ENCODE measurements at places on chromosomes 12 and 14.
A peak's percentile ranks its signal among the peaks of the same experiment; 100 is the strongest.

DNA sequence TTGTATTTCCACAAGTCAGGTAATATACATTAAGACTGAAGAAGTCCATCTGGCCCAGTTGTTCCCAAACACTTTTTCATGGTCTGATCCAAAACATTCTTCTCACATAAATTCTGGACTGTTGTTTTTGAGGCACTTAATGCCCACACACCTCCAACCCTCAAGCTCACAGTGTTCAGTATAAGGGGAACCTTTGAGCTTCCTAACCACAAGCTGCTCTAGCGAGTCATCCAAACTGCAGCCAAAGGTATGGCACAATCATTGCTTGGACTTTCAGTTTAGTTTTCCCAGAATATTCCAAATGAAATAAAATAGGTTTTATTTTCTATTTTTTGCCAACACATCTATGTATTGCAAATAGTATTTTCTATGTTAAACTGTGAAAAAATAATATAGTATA lies 103.0 kb downstream of the PUS7L start:
- DNase-seq, result no peak

DNA sequence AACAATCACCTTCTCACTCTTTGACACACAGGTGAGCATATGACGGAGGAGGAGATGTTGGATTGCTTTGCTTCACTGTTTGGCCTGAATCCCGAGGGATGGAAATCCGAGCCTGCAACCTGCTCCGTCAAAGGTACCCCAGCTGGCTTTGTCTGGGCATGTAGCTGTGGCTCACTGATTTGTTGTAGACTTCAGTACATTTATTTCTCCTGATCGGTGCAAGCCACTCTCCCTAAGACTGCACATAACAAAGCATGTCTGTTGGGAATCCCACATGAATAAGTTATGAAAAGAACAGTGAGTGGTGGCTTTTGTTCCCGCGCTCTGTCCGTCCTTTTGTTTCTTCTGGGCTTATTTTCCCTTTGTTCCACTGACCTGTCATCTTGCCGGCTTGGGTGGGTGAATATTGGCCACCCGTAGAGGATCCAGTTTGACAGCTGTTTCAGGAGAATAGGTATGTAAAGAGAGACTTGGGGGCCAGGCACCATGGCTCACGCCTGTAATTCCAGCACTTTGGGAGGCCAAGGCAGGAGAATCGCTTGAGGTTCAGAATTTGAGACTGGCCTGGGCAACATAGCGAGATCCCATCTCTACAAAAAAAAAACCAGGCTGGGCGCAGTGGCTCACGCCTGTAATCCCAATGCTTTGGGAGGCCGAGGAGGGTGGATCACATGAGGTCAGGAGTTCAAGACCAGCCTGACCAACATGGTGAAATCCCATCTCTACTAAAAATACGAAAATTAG lies 20.0 kb upstream of the BCL7A start:
- DNase-seq, result no peak

- DNase-seq, result no peak
Measured at GRCh38 chr12:13039328-13039956, 4.7 kb upstream of the FAM234B start.

DNA sequence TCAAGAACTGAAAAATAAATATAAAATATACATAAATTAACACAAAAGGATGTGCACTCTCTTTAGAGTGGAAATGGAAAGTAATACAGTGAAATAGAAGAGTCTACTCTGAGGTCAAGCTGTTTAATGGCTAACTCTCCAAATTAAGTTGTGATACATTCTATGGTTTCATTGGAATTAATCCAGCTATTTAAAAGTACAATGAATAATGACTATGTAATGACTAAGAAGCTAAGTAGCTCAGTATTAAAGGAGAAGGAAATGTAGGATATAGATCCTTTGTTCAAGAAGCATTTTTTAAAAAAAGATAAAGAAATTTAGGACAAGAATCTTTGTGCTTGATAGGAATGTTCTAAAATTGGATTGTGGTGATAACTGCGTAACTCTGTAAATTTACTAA lies 85.3 kb downstream of the LRP6 start:
- DNase-seq, result no peak

DNA sequence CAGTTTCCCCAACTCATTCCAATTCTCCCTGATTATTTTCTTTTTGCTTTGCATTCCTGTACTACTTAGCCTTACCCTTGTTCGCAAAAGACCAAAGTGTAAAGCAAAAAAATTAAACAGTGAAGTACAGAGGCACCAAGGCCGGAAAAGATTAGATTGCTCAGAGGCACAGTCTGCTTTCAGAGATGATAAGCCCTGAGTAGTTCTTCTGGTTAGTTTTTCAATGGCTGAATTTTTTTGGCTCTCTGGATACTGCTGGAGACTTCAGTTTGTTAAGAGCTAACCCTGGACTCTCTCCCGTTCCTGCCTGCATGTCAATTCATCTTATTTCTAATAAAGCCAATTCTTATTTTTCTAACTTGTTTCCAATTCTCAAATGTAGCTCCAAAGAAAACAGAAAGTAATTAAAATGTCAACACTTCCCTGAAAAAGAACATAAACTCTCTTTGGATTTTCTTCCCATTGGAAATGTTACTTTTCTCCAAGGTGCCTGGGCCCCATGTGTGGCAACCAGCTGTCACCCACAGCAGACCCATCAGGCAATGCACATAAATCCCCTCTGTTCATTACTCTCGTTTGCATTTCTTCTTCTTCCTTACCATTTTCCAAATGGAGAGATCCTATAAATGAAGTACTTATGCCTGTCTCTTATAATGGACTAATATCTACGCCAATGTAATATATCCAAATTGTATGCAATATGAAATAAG lies 142.8 kb downstream of the BTG1 start:
- DNase-seq, result no peak

DNA sequence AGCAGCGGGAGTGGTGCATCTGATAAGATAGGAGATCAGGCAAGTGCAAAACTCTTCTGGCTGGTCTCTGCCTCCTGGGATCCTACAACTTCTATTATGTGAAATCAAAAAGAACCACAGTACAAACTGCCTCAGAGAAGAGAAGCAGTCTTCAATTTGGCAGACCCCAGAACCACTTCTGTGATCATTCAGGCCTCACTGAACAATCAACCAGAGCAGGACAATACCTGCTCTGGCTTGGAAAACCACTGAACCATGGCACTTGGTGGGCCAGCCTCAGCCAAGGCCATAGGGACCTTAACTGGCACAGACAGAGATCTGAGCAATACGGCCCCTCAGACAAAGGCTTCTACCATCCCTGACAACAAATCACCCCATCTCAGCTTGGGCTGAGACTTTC lies 103.0 kb downstream of the NDUFA12 start:
- no peak for DNase-seq

- no peak for DNase-seq
Measured at GRCh38 chr12:57180321-57180989, 33.0 kb upstream of the LRP1-AS start.

- no peak for DNase-seq
Measured at GRCh38 chr12:117684471-117684870, 284.3 kb downstream of the KSR2 start.

- no peak for DNase-seq
Measured at GRCh38 chr14:103697603-103698379, 17.5 kb downstream of the XRCC3 start.

DNA sequence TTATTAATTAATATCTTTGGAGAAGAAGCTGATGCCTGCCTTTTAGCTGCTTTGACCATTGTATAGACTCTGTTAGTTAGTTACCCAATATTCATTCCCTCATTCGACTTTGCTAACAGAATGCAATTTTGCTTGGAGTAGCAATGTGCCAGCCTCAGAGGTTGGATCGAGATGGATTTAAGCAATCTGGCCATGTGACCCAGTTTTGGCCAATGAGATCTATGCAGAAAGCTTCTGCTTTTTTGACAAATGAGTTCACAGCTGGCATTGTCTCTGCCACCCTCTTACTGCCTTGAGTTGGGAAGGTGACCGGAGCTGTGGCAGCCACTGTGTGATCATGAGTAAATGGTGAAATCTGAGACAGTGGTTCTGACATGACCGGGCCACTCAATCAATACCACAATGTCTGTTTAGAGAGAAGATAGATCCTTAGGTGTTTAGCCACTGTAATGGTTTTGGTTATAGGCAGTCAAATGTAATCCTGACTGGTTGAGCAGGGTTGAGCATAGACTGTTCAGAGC lies 74.9 kb upstream of the MED13L start:
- DNase-seq, result no peak

DNA sequence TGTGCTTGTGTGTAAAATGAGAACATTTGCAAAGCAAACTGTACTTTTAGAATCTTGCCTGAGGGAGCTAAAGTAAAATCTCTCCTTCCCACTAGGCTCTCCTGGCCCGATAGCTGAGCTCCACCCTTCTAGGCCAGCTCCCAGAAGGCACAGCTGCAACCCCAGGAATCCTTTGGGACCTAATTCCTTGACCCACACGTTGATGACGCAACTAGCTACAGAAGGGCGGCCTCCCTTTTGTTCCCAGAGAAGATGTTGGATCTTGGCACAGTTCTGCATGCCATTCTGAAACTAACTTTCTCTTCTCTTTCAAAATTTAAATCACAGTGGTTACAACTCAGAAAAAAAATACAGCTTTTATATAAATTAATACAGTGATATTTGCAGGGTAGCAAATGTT lies 268.1 kb downstream of the EGLN3 start:
- peak; percentile 62 for DNase-seq

GRCh38 chr12:120972870-120973543 lies 5.3 kb upstream of the HNF1A start:
- DNase-seq, result no peak

- DNase-seq, result no peak
Measured at GRCh38 chr12:68007466-68007865, 18.2 kb downstream of the IFNG-AS1 start.

DNA sequence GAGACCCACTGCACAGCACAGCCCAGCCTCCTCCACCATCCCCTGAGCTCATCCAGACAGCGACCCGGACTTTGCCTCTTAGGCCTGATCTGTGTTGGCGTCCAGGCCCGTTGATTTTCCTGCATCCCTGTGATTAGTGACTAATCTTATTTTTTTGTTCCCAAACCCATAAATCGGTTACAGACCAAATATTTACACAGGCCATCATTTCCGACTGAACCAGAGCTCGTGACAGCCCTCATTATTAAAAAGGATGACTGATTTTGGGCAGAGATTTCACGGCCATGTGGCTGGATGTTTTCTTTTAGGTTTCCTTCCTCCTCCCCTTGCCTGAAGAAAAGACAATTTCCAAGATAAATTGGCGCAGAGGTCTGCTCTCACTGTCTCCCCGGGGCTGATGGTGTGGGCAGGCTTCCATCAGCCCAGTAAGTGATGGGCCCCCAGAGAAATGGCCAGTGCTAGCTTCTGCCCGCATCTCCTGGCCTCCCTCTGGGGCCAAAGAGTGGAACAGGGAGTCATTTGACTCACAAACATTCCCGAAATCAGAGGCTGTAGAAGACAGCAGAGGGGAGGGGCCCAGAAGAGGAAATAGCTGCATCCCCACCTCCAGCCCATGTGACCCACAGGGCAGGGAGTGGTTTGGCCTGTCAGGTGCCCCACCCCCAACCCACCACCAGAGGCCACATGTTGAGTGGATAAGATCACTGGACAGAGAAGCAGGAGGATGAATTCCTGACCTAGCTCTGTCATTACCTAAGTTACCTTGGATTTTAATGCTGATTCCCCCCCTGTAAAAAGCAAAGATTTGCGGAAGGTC lies 283.5 kb downstream of the KSR2 start:
- DNase-seq, result peak; percentile 77

DNA sequence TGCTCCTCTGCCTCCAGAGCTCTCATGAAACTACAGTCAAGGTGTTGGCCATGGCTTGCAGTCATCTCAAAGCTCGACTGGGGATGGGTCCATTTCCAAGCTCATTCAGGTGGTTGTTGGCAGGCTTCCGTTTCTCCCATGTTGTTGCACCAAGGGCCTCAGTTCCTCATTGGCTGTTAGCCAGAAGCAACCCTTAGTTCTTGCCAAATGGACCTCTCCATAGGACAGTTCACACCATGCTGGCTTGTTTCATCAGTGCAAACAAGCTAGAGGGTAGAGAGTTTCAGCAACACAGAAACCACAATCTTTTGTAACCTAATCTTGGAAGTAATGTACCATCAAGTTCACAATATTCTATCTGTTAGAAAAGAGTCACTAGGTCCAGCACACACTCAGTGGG lies 22.7 kb upstream of the PPM1A start:
- no peak for DNase-seq

DNA sequence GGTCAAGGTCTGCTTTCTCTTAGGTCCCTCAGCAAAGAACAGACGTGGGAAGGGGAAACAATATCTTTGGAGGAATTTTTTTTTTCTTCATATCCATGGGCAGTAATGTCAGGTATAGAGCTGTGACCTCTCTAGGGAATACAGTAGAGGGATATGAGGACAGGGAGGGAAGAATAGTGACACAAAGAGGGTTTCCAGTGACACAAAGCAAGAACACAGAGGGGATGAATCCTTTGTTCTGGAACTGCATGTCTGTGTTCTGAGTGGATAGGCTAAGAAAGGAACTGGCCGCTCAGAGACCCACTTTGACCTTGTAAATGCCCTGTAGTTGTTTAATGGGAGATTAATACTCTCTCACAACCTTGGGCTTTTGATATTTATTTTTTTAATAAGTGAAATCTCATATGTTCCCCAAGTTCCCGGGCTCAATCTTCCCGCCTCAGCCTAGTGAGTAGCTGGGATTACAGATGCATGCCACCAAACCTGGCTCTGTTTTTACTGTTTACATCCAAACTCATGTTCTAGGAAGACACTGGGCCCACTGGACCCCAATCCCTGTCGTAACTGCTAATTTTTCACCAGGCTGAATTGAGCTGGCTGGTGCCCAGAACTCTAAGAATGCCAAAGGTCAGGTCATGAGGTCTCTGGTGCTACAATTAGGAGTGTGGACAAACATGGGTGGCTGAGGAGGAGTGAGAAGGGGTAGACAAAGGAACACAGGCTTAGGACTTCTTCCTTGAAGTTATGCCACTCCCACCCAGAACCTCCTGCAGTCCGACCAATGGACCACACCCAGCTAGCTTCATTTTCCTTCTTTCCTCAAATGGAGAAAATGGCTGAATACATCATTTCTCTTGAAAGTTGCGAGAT lies 9.1 kb upstream of the PLEKHH1 start:
- no peak for DNase-seq

DNA sequence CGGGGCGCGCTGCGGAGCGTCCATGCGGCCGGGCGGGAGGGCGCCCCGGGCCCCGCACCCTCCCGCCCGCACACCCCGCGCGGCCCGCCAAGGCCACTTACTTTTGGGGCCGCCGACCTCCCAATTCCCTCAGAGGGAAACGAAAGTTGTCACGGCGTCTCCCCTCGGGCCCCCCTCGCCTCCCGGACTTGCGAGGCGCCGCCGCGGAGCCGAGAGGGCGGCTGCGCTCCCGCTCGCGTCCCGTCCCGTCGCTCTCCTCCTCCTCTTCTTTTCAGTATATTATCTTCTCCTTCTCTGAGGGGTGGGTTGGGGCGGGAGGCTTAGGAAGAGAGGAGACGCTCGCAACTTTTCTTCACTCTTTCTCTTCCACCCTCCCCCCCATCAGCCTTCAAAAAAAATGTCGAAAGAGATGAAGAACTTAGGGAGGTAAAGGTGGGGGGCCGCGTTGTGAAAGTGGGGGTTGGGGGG lies 613 bp downstream of the DUSP16 start:
- peak; percentile 48 for DNase-seq

All from SJSA1 (cell line).